Activated CD8-positive, alpha-beta memory T cell treated with anti-CD3 and anti-CD28 coated beads, Interleukin-2, amount 10 ng/mL, durations not matched to agents 7 days and 5 days (primary cell): ENCODE measurements at places on chromosomes 4 and X. TPM values are rescaled to one million over a fixed set of nuclear protein-coding genes. Genes with fewer than 3 reads are reported as not detected.

Gene MFAP3L
- total RNA-seq: 0.06 TPM

GRCh38 chr4:2715426-2715825, 40.7 kb downstream of the TNIP2 start:
- no peak for DNase-seq
- peaks cover 24% of the 10 kb centered on the region for H3K4me1 ChIP-seq
- no peaks in the 10 kb centered on the region for H3K27me3 ChIP-seq
- no peak overlapping the region for H3K4me3 ChIP-seq

DNA sequence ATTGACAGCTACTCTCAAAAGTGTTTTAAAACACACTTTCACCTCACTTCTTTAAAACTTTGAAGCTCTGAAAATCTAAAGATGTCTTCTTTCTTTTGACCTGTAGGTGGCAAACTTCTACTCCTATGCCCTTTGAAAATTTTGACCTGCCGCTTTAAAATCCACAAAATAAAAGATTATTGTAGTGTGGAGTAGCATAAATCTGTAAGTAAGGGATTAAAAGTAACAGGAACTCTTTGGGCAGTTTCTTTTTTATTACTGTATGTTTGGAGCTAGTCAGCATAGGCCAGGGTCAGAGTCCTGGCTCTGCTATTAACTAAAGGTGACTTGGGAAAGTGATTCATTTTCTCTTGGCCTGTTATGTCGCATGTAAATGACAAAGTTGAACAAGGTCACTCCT, 25.5 kb downstream of the BBS12 start:
- DNase-seq: no peak
- H3K4me3 ChIP-seq: no peak overlapping the region
- no peaks in the 10 kb centered on the region for H3K36me3 ChIP-seq
- no peak overlapping the region for H3K27ac ChIP-seq

GRCh38 chr4:23368081-23368697, 521.7 kb downstream of the PPARGC1A start:
- no peak overlapping the region for H3K27ac ChIP-seq
- no peak overlapping the region for H3K4me3 ChIP-seq
- no peaks in the 10 kb centered on the region for H3K27me3 ChIP-seq

DNA sequence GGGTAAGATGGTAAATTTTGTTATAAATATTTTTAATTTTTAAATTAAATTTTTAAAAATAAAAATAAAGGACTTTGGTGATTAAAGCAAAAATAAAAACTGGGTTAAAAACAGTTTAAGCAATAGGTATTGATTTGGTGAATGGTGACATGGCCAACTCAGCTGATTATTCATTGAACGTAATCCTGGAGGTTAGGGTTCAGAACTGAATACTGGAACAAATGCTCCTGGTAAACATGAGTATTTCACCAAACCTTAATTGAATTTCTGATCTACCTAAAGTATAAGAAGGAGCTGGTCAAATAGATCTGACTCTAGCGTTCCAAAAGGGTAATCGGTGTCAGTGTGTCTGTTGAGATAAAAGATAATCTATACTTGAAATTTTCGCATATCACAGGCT, 141.8 kb downstream of the SHROOM3 start:
- H3K4me3 ChIP-seq: no peak overlapping the region
- H3K4me1 ChIP-seq: no peaks in the 10 kb centered on the region
- H3K27me3 ChIP-seq: peaks cover 53% of the 10 kb centered on the region
- H3K36me3 ChIP-seq: no peaks in the 10 kb centered on the region

Gene NAT8L
- total RNA-seq: 0.09 TPM

- H3K27me3 ChIP-seq: no peaks in the 10 kb centered on the region
- H3K4me1 ChIP-seq: peaks cover 56% of the 10 kb centered on the region
- peak overlapping the region; percentile 79 for H3K4me3 ChIP-seq
- no peak for DNase-seq
- H3K27ac ChIP-seq: peak overlapping the region; percentile 92
Measured at GRCh38 chr4:142402156-142402555, 443.9 kb downstream of the INPP4B start.

DNA sequence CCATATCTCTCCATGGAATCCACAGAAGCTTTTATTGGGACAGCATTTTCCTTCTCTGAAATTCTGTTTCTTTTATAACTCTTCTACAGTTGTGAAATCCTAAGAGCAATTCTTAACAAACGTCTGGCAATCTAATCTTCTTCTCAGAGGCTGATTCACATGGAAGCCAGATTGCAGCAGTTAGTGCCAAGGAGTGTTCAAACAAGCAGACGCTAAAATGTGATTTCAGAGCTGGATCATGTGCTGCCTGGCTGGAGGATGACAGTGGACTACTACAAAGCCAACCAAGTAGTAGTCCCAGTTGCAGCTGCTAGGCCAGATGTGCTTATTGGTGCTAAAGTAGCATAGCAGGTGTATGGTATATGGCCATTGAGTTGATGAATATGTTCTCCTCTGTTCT, 27.7 kb upstream of the GLRB start:
- H3K36me3 ChIP-seq: no peaks in the 10 kb centered on the region
- no peaks in the 10 kb centered on the region for H3K4me1 ChIP-seq
- no peak for DNase-seq
